ENCODE measurements at places on chromosomes 5 and 9.
A peak's percentile ranks its signal among the peaks of the same experiment; 100 is the strongest.

DNA sequence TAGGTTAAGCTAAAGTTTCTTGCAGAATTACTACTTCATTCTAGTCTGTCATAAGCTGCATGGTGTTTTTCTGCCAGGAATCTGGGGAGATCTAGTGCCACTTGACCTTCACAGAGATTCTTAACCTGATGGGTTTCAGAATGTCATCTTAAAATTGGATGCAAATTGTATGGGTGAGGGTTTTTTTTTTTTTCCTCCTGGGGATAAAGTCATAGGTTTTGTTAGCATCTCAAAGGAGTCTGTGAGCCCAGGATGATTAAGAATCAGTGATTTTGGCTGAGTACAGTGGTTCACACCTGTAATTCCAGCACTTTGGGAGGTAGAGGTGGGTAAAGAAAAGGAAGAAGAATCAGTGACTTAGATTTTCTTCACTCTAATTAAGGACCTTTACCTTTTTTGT lies 51.2 kb downstream of the NIM1K start:
- no peak for DNase-seq

DNA sequence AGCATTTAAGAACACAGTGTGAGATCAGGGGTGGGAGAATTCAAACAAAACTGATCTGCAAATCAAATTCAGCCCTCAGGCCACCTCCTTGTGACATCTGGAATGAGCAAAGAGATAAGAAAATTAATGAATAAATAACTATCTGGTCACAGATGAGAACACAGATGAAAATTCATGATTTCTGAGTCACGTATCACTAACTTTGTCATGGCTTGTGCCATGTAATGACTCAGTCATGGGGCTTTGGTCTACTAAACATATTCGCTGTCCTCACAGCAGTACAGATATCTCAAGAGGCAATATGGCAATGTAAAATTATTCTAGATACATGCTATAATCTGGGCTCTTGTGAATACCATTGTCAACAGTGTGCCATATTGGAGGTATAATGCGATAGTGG lies 274.4 kb downstream of the MAN2A1 start:
- no peak for DNase-seq

DNA sequence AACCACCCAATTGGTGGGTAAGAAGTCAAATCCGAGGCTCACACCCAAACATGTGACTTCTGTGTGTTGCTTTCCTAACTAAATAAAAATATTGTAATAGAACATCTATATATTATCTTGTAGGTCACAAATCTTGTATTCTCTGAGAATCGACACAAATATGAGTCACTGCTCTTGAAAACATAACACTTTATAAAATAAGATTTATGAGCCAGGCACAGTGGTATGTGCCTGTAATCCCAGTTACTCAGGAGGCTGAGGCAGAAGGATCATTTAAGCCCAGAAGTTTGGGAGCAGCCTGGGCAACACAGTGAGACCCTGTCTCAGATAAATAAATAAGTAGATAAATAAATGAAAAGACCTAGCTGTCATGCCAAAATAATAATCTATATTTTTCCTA lies 624.1 kb downstream of the ANXA1 start:
- no peak for DNase-seq

DNA sequence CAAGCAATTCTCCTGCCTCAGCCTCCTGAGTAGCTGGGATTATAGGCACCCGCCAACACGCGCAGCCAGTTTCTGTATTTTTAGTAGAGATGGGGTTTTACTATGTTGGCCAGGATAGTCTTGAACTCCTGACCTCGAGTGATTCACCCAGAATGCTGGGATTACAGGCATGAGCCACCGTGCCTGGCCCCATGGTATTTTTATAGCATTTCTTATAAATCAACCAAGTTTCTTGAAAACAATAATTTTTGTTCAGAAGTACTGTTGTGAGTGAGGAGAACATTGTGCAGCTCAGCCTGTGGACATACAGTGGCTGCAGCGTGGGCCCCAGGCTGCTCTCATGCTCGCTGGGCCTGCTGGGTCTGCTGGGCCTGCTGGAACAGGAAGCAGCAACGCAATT lies 45.3 kb downstream of the MAP1B start:
- no peak for DNase-seq

GRCh38 chr9:135139366-135139959 lies 52.0 kb downstream of the OLFM1 start:
- DNase-seq = no peak

GRCh38 chr5:94396687-94397086 lies 221.7 kb downstream of the KIAA0825 start:
- no peak for DNase-seq

- DNase-seq = no peak
Measured at GRCh38 chr9:108672475-108673190, 183.2 kb downstream of the ACTL7B start.

- DNase-seq = peak; percentile 70
Measured at GRCh38 chr5:181207214-181207959, 2.4 kb upstream of the TRIM7 start.

DNA sequence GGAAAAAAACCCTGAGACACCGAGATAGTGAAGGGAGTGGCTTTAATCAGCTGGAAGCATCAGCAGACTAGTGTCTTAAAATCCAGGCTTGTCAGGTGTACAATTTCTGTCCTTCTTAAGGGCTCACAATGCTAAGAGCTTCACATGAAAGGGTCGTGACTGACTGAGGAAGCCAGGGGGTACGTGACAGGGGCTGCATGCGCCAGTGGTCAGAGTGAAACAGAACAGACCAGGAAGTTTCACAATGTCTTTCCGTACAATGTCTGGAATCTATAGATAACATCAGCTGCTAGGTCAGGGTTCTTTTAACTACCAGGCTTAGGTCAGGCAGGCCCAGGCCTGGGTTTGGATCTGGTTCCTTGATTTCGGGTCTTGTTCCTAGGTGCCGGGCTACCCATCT lies 253.0 kb downstream of the CDH10 start:
- DNase-seq = no peak

DNA sequence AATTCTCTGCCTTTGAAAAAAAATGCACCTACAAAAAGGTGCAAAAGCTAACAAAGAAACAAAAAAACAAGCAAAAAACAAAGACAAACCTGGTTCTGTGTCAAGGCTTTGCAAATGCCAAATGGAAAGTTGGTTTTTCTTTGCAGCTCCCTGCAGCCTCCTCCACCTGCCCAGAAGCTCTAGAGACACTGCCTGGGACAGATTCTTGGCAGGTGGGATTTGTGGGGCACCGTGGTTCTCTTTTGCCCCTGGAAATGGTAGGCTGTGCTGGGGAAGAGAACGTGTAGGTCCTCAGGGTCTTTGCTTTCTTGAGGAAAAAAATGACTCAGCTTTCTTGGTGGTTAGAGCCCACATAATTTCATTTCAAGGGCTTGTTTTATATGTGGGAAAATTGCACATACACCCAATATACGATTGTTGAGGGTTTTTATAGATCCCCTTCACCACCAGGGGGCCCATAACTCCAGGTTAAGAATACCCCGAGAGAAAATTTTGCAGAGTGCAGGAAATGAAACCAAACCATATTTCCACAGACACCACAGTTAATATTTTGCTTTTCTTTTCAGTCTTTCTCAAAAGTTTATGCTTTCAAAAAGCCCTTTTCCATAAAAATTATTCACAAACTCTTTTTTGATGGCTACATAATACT lies 58.7 kb downstream of the NXNL2 start:
- DNase-seq = peak; percentile 79

DNA sequence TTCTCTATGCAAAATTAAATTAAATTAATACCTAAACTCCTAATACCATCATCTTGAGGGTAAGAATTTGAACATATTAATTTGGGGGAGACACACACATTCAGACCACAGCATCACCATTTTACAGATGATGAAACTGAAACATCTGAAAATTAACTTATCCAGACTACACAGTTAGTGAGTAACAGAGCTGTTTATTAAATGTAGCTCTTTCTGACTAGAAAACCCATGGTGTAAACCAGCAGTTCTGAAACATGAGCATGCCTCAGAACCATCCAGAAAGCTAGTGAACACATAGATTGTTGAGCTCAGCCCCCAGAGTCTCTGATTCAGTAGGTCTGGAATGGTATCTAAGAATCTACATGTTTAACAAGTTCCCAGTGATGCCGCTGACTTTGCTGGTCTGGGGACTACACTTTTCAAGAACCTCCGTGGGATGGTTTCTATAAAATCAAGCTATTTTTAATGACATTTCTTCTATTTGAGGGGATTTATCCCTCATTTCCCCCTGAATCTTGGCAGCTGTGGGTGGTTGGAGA lies 113.5 kb downstream of the RORB start:
- DNase-seq = no peak

- no peak for DNase-seq
Measured at GRCh38 chr5:56746553-56747339, 68.6 kb upstream of the MAP3K1 start.

All from activated CD4-positive, alpha-beta T cell treated with anti-CD3 and anti-CD28 coated beads, Interleukin-2, amount 10 ng/mL, durations not matched to agents 7 days and 5 days (primary cell).